ENCODE measurements at places on chromosomes 5 and 9.
A peak's percentile ranks its signal among the peaks of the same experiment; 100 is the strongest.

- DNase-seq: no peak
Measured at GRCh38 chr9:117448066-117448465, 33.2 kb upstream of the ASTN2 start.

DNA sequence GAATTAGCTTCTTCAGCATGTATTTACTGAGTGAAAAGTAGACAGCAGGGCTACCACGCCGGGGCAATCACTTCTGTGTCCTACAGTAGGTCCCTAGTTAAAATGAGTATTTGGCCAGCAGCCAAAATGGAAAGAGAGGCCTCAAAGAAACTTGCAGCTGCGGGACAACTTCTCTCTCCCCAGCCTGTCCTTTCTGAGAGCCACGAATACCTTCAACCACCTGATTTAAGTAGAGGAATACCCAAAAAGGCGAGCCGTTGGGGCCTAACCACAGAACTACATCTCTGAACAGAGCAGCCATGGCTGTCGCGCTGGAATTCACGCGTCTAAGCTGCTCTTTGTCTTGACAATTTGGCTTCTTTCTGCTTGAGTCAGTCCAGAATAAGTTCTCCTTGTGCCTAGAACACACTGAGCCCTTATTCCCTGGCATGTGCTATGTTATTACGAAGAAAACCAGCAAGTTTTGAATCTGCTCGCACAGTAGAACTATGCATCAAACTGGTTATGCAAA, 43.8 kb upstream of the GOLPH3 start:
- DNase-seq: no peak

- DNase-seq: no peak
Measured at GRCh38 chr9:74205056-74205455, 292.1 kb upstream of the RORB start.

DNA sequence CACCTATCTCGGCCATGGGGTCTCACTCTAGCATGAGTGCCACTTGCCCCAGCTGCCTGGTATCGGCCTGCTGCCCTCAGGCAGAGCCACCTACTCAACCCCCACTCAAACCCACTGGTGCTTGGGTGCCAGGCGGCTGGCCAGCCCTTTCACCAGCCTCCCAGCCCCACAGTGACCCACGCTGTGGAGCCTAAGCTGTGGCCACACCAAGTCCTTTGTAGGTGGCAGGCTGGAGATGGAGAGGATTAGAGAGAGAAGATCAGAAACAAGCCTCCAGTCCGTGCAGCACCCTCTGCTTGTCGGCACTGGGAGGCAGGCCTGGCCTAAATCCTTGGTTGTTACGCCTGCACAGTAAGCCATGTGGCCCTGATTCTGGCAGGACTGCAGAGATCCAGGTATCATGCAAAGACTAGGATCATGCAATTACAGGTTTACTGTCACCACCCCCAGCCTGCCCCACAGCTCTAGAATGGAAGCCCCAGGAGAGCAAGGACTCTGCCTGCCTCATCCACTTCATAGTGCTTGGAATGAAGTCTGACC, 171.7 kb downstream of the COL23A1 start:
- no peak for DNase-seq

GRCh38 chr5:172450861-172451695, 3.2 kb downstream of the SH3PXD2B start:
- DNase-seq: peak; percentile 54

DNA sequence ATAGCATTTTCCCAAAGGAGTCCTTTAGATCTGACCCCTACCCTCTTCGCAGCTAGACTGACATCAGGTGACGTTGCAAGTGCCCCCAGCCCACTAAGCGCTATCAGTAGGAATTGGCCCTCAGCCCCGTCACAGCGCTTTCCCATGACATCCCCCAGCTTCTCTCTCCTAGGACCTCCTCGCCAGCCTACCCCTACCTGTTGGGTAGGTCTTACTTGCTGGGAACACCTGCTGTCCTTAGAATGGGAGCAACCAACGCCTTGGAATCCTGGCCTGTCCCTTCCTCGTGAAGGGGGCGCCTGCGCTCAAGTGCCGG, 584 bp upstream of the PIP5K1B start:
- DNase-seq: no peak

DNA sequence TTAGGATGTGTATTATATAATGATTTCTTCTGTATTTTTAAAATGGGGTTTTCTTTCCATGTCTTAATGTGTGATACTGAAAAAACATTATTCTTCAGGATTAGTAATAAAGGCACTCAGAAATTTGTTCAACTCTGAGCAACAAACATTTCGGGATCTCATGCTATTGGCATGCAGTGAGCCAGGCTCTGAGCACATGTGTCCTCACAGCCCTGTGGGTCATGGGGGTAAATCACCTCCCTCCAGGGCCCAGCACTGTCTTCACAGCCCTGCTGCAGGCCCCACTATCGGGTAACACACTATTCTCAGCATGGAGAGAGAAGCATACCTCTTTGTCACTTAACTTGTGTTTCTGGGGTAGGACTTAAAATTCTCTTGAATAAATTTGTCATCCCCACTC, 14.0 kb downstream of the TMEM174 start:
- no peak for DNase-seq

DNA sequence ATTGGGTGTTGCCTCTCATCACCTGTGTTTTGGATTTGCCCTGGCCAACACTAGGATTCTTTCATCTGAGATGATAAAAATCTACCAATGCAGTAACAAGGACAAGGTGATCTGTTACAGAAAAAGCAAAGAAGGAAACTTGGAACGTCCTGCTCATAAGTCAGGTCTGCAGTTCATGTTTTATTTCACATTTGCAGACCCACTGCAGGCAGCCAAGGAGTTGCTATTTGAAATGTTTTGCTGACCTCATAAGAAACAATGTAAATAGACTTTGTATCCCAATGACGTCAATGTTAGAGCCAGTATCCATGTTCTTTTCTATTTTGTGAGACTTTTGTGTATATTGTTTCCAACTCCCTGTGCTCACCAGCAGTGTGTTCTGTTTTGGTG, 312.9 kb downstream of the DEPDC1B start:
- no peak for DNase-seq

DNA sequence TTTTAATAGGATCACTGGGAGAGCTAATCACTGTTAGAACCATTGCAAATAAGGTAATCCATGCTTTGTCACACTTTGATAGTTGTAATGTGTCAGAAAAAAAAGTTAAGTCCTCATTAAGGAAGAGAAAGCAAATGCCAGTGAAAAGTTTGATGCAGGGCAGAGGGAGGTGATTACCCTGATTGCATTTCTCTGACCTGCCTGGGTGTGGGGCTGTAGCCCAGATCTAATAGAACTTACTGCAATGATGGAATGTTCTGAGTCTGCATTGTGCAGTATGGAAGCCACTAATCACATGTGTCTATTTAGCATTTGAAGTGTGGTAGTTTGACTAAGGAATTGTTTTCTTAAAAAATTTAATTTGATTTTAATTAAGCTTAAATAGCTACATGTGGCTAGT, 202.7 kb downstream of the ATP10B start:
- DNase-seq: no peak

DNA sequence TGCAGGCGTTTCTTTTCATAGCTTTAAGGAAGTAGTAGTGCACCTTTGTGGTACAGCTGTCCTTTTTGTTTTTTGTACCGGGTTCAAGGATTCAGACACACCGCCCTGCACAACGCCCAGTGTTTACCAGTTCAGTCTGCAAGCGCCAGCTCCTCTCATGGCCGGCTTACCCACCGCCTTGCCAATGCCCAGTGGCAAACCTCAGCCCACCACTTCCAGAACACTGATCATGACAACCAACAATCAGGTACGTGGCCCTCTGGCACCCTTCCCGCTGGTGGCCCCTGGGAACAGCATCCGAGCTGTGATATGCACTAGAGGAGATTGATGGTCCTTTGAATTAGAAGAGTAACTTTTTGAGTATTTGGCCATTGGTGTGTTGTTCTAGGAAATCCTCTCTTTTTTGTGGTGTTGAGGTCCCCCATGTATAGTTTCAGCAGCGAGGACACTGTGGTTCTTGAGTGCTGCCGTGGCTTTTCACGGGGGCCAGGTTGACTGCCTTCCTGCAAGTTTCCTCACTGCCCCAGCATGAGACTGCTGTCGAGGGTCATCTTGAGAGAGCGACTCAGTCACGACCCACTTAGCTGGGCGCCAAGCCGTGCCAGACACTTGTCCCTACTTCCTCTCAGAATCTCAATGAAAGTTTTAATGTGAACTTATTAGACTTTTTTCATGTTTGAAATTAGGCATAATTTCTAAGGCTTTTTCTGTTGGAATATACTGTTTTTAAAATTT, 37.9 kb downstream of the TENT4A start:
- no peak for DNase-seq

GRCh38 chr5:71899865-71900342, 180.8 kb downstream of the CARTPT start:
- DNase-seq: no peak

DNA sequence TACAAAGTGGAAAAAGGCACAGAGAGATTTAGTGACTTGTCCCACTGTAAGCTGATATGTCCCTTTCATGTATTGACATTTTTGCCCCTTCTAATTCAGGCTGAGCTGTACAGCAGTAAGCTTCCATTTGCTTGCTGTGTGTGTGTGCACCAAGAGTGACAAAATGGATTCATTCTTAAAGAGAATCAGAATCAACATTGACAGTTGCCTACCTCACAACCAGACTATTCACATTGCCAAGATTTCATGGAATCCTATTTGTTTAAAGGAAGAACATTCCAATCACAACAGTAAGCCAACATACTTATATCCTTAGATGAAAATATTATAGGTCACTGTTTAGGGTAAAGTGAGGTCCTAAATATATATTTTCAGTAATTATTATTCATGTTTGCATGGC, 102.6 kb downstream of the TMEM232 start:
- no peak for DNase-seq

- no peak for DNase-seq
Measured at GRCh38 chr5:36180556-36181350, 28.8 kb downstream of the SKP2 start.

DNA sequence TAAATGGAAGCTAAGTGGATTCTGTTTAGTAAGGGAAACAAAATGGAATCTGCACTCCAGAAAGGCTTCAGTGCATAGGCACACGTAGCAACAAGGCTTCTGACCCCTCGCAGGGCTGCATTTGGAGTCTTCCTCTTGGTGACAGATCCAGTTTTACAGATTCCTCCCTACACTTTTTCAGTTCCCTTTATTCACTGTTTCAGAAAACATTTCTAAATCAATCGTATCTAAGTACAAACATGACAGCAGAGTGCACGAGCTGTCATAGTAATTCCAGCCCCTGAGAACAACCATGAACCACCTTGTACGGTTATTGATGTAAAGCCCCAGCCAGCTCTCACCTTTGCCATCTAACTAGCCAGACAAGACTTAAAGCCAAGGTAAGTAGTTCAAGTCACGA, 491.6 kb downstream of the SEMA5A start:
- DNase-seq: no peak

DNA sequence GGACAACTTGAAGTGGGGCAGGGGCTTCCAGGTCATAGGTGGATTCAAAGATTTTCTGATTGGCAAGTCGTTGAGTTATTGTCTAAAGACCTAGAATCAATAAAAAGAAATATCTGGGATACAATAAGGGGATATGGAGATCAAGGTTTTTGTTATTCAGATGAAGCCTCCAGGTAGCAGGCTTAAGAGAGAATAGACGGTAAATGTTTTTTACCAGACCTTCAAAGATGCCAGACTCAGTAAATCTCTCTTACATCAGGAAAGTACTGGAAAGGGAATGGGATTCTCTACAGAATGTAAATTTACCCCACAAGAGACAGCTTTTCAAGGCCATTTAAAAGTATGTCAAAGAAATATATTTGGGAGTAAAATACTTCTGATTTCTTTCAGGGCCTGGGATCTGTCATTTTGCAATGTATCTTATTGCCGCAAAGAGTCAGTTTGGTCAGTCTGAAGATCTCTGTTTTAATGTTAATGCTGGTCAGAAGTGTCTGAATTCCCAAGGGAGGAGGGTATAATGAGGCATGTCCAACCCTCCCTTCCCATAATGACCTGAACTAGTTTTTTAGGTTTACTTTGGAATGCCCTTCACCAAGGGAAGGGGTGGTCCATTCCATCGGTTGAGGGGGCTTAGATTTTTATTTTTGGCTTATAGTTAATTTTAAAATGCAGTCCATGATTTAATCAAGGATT, 13.6 kb upstream of the LYSMD3 start:
- DNase-seq: no peak

DNA sequence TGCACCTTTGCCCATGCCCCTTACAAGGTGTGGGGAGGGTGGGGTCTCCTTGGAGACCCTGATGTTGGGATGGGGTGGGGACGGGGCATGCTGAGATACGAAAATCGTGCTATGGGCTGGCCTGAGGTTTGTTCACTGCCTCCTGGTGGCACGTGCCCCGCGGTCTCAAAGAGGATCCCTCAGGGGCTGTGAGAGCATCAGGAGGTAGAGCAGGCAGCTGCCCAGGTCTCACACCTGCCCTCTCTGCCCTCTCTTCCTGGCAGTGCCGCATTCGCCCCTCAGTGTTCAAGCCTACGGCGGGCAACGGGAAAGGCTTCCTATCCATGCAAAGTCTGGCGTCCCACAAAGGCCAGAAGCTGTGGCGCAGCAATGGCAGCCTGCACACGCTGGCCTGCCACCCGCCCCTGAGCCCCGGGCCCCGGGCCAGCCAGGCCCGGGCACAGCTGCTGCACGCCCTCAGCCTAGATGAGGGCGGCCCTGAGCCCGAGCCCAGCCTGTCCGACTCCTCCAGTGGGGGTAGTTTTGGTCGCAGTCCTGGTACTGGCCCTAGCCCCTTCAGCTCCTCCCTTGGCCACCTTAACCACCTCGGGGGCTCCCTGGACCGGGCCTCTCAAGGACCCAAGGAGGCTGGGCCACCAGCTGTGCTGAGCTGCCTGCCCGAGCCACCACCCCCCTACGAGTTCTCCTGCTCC, 6.7 kb downstream of the N4BP3 start:
- DNase-seq: no peak

GRCh38 chr9:127873223-127873691, 4.2 kb downstream of the AK1 start:
- no peak for DNase-seq

- peak; percentile 6 for DNase-seq
Measured at GRCh38 chr5:148998174-148998797, 64.6 kb downstream of the SH3TC2 start.

GRCh38 chr9:14440062-14440461, 126.1 kb upstream of the NFIB start:
- no peak for DNase-seq

DNA sequence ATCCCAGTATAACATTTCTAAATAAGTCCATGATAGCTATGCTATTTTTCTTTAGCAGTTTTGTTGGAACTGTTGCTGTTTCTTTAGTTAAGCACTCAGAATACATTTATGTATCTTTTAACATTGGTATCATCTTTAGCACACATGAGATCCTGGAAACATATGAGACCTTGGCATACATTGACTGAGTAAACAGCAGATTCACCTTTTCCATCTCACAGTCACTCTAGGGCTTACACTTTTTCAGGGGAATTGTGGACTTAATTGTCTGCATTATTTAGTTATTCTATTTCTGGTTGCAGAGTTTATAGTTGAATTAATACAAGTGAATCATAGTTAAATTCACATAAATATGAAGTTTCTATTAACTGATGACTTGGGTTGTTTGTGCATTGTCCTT, 70.1 kb downstream of the COMMD10 start:
- DNase-seq: no peak

GRCh38 chr9:34546834-34547827, 24.3 kb upstream of the ENHO start:
- DNase-seq: peak; percentile 52

Measured in stimulated activated CD4-positive, alpha-beta T cell treated with anti-CD3 and anti-CD28 coated beads, Interleukin-2, amount 100 ng/mL, for 48 hours (primary cell).